ENCODE measurements at places on chromosomes 4 and X.

DNA sequence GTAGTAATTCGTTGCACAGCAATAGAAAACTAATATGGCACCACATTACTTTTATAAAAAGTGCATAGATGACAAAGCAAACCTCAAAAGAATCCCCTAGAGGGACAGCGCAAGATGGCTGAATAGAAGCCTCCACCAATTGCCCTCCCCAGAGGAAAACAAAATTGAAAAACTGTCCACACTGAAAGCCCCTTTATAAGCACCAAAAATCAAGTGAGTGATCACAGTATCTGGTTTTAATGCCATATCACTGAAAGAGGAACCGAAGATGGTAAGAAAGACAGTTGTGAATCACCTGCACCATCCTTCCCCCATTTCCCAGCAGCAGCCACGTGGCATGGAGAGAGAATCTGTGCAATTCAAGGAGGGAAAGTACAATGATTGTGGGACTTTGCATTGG is 522.2 kb downstream of the GLUD2 start:
- no peak for DNase-seq

GRCh38 chrX:2965965-2966364 is 36.8 kb upstream of the ARSD start:
- DNase-seq: peak; percentile 1

- DNase-seq: no peak
These were observed 32.6 kb upstream of the STOX2 start for GRCh38 chr4:183872531-183872930.

GRCh38 chr4:148349153-148349552 is 93.1 kb downstream of the NR3C2 start:
- DNase-seq: no peak

GRCh38 chr4:25984266-25984665 is 70.2 kb downstream of the SMIM20 start:
- no peak for DNase-seq

GRCh38 chr4:137266511-137266910 is 265.8 kb downstream of the PCDH18 start:
- DNase-seq: no peak

- DNase-seq: no peak
These were observed 232.1 kb downstream of the DCLK2 start for GRCh38 chr4:150310159-150310895.

All from activated naive CD8-positive, alpha-beta T cell treated with anti-CD3 and anti-CD28 coated beads for 36 hours (primary cell).